Activated naive CD4-positive, alpha-beta T cell treated with anti-CD3 and anti-CD28 coated beads for 36 hours (primary cell): ENCODE measurements at places on chromosomes 3 and 15.

- DNase-seq, result no peak
These were observed 85.6 kb upstream of the DNAJC19 start for GRCh38 chr3:181075098-181075497.

DNA sequence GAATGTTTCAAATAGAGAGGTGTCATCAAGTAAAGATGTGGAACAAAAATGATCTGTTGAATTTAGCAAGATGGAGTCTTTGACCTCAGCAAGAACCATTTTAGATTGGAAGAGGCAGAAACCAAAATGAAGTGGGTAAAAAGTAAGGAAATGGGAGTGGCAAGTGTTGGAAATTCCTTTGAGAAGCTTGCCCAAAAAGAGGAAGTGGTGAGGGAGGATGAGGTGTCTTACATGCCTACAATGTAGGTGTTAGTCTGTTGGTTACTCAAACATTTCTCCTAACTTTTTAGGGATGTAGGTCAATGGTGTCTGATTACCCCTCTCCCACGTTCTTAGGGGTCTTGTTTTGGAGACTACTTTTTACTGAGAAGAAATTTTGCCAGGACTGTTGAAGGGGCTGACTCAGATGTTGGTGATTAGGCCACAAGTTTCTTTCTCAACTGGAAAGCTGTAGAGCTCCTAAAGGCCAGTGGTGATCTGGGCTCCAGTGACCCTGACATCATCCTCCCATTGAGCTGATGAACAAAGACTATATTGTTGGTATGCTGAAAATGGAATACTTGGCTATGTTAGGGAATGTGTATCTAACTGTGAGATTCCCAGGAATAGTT is 5.1 kb downstream of the PPP2R3A start:
- no peak for DNase-seq

DNA sequence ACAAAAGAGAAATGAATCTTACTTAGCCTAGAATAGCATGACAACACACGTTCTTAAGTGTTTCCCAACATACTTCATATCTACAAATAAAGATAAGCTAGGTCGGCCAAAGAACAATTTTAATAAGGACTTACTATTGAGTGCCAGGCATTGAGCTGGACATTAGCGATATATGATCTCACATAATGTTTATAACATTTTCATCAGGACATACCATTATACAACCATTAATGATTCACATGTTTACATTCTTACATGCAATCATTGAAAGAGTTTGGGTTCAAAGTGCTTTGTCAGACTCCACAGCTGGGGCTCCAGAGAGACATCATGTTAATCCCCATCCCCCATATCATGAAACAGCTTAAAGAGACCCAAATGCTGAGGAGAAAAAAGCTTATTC is 189.0 kb downstream of the STT3B start:
- DNase-seq, result no peak

- no peak for DNase-seq
These were observed 353.7 kb downstream of the CNTN6 start for GRCh38 chr3:1446531-1446930.

- no peak for DNase-seq
These were observed 108.3 kb upstream of the GADL1 start for GRCh38 chr3:31002730-31003129.

- DNase-seq, result no peak
These were observed 31.7 kb downstream of the CADPS start for GRCh38 chr3:62843508-62843907.

DNA sequence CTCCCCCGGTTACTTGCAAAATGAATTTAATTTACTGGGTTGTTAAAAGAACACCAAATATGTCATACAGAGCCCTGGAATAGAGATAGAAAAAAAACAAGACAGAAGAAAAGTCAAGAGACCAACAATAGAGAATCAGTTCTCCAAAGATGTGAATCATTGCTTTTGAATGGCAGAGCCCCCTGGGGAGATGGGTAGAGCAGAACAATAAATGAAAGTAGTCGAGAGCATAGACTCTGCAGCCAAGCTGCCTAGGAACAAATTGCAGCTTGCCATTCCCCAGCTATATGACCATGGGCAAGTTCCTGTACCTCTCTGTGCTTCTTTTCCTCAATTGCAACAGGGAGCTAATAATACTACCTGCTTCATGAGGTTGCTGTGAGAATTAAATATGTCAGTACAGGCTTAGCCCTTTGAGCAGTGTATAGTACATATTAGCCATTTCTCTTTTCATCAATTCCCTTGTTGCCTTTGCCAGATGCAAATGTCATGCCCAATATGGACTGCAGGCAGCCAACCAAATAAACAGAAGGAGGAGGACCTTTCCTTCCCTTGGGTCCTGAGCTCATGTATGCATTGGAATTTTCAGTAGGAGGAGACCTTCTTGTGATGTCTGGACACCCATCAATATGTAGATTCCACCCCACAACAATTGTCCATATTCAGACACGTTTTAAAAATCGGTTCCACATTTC is 25.0 kb upstream of the BFSP2 start:
- DNase-seq, result no peak

GRCh38 chr3:12907729-12908128 is 66.4 kb upstream of the RPL32 start:
- DNase-seq, result no peak

DNA sequence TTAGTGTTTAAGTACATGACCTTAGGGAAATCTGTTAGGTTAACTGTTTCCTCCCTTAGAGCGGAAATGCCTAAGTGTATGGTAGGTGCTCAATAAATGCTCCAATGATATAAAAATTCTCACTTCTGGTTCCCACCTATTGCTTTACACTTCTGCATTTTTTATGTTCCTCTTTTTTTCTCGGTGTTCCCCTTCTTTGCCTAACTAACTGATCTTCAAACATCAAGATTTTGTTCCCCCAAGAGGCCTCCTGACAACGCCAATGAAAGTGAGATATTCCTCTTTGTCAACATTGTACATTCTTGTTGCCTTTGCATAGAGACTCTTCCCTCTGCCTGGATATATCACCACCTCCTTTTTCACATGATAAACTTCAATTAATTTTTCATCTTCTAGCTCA is 17.4 kb downstream of the SLC35A5 start:
- no peak for DNase-seq

GRCh38 chr3:149705416-149705815 is 46.9 kb downstream of the COMMD2 start:
- DNase-seq, result no peak

DNA sequence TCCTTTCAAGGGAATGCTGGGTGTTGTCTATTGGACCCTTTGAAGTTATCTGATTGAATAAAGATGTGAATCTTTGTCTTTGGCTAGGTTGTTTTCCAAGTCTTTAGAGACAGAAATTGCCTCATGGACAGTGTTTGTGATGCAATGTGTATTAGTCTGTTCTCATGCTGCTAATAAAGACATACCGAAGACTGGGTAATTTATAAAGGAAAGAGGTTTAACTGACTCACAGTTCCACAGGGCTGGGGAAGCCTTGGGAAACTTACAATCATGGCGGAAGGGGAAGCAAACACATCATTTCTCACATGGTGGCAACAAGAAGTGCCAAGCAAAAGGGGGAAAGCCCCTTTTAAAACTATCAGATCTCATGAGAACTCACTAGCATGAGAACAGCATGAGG is 88.8 kb upstream of the PLXND1 start:
- DNase-seq, result no peak

- no peak for DNase-seq
These were observed 159.0 kb downstream of the FRMD5 start for GRCh38 chr15:44035781-44036699.

GRCh38 chr3:111797171-111797615 is 61.9 kb upstream of the PHLDB2 start:
- no peak for DNase-seq

DNA sequence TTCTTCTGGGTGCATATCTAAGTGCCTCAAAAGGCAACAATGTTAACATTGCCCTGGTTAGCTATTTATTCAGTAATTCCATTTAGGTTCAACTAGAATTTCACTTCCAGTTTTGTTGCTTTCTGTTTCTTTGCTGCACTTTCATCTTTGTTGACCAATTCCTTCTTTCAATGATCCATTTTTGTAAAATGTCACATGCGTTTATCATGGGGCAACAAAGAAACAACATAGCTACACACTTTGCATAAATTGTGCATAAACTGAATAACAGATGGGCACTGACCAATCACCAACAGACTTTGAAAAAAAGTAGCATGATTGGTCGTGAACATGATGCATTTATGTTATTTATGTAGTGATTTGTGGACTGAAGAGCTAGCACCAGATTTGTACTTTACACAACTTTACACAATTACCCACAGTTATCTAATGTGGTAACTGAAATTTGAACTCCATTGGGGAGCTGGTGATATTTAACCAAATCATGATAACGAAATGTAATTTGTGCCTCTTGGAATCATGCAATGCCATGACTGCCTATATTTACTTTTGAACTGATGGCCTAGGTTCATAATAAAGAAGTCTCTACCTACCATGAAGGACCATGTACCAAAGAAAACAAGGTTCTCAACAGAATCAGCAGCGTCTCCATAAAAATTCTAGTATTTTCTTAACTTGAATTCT is 7.1 kb upstream of the CPOX start:
- no peak for DNase-seq

GRCh38 chr3:73674280-73674679 is 49.5 kb upstream of the PDZRN3 start:
- DNase-seq, result no peak

GRCh38 chr3:138747225-138747624 is 87.5 kb downstream of the PIK3CB start:
- no peak for DNase-seq

DNA sequence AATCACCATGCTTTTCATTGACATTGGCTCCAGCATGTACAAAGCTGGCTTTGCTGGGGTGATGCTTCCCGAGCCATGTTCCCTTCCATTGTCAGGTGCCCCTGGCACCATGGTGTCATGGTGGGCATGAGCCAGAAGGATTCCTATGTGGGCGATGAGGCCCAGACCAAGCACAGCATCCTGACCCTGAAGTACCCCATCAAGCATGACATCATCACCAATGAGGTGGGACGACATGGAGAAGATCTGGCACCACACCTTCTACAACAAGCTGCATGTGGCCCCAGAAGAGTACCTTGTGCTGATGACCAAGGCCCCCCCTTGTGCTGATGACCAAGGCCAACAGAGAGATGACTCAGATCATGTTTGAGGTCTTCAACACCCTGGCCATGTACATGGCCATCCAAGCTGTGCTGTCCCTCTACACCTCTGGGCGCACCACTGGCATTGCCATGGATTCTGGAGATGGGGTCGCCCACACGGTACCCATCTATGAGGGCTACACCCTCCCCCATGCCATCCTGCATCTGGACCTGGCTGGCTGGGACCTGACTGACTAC is 17.6 kb upstream of the RBP2 start:
- DNase-seq, result no peak

GRCh38 chr15:98321896-98322295 is 326.4 kb upstream of the IGF1R start:
- DNase-seq, result no peak

DNA sequence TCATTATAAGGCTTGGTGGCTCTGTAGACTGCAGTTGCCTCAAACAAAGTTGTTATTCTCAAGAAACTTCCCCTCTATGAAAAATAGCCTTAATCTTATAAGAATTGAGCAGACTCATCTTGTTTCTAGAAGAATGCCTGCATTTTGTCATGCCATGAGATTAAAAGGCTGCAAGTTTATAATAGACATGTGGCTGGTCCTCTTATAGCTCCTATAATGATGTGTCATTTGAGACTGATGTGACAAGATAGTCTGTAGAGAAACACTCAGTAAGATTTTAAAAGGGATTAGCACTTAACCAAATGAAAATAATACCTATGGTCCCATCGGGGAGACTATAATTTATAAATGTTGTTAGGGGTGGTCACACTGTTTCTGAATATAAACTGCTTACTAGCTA is 312.5 kb downstream of the OXSM start:
- no peak for DNase-seq

DNA sequence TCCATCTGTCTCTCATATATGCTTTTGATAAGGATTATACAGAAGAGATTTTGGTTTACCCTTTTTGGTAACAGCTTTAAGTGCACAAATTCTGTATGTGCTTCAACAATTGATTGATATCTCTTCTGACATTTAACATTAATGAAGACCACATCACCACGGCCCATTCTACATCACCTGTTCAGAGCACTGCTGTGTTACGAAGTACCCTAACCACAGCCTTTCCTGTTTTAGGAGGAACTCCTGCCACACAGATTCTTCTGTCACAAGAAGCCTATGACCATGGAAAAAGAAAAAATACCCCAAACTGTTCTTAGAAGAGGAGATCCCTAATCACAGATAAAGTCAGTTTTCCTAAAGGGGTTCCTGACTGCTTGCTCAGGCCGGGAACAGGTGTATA is 170.1 kb downstream of the NSUN3 start:
- no peak for DNase-seq

GRCh38 chr3:23665741-23666140 is 140.0 kb upstream of the UBE2E1 start:
- no peak for DNase-seq

DNA sequence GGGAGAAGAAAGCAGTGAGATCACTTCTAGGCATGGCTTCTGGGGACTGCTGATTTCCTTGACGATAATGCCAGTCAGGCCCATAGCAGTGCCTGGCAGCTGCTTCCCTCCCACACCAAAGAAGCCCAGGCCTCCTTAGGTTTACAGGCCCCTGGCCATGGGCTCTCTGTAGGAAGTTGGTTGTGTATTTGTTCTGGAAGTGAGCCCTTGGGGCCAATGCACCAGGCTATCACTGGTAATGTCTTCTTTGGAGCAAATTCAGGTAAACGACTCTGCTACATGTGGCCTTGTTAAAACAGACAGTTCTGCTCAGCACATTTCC is 89.3 kb downstream of the CCNL1 start:
- no peak for DNase-seq

- no peak for DNase-seq
These were observed 67.9 kb downstream of the VGLL3 start for GRCh38 chr3:86923071-86923491.

GRCh38 chr15:62793752-62794144 is 248.8 kb upstream of the TPM1 start:
- DNase-seq, result no peak

DNA sequence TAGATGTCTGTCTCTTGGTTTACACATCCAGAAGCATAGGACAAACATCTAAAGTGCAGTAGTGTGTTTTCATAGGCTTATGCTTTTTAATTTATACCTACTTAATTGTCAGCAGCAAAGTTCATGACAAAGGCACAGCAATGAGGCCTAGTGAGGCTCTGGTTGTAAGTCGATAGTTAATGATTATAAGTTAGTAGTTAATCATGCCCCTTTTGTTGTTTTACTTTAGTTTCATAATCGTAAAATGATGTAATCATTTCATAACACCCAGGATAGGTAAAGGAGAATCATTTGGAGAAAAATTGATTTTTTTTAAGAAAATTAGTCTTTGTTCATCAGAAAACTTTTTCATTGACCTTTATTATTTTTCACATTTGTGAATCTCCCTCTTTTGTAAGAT is 351.9 kb downstream of the LSAMP start:
- no peak for DNase-seq

DNA sequence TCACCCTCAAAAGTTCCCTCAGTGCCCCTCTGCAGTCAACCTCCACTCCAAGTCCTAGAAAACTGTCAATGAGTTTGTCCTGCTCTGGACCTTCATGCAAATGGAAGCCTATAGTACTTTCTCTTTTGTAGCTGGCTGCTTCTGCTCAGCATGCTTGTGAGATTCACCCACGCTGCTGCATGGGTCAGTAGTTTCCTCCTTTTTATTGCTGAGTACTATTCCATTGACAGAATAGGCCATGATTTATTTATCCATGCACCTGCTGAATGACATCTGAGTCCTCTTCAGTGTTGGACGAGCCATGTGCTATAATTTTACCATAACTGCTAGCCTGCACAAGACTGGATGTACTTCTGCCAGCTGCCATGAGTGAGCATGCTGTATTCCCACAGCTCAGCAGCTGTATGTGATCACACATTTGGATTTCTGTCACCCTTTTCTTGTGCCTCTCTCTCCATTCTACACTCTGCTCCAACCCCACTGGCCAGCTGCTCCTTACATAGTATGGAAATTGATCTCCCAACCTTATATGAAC is 26.3 kb downstream of the CDCP1 start:
- no peak for DNase-seq
